ENCODE measurements at places on chromosomes 5 and 9.
A peak's percentile ranks its signal among the peaks of the same experiment; 100 is the strongest.

GRCh38 chr5:145324101-145324500 lies 511.0 kb downstream of the PRELID2 start:
- DNase-seq = no peak

- DNase-seq = peak; percentile 71
Observed at GRCh38 chr5:132439521-132440089, 51.0 kb downstream of the IRF1 start.

DNA sequence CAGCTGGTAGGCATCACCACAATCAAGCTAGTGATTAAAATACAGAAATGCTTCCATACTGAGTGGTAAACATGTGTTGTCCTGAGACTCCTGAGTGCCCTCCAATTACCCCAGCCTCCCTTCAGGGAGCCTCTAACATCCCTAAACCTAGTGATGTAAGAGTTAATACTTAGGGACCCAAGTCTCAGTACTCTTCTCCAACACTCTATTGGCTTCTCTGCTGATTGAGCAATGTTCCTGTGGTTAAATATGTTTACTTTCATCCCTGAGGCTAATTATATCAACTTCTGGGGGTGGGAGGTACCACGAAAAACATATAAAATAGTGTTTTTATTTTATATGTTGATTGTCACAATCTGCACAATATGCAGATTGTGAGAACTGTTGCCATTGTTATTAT lies 5.0 kb downstream of the GRXCR2 start:
- DNase-seq = no peak

- no peak for DNase-seq
Observed at GRCh38 chr5:135825373-135826220, 8.9 kb upstream of the SLC25A48 start.

- no peak for DNase-seq
Observed at GRCh38 chr5:147361441-147362175, 126.8 kb downstream of the STK32A start.

DNA sequence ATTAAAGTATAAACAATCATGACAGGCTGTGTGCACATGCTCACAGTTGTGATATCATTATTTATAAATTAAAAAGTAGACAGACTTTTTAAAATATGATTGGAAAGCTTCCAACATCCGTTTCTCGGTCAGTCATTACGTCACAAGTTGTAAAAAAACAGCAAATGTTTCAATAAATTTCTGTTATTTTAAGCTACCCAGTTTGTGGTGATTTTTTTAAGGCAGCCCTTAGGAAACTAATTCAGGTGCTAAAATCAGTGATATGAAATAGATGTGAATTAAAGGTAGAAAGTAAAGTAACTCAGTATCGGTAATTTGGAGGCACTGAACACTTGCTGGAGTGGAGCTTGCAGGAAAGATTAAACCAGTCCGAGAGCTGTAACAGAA lies 1.2 kb downstream of the CCNH start:
- DNase-seq = no peak

DNA sequence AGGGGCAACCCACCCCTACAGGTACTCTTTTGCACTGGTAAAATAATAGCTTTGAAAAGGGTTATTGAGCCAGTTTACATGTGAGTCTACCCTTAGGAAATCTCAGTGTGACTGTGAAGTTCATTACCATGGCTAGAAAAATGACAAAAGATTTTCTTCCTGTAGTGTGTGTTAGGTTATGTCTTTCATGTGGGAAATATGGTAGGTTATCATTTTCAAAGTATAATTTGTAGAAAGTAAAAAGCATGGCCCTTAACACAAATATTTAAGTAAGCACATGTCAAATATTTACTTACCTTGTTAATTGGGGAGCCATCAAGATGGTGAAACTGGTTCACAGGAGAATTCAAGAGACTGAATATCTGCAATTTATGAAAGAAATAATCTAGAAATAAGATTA lies 37.3 kb upstream of the PLPP1 start:
- no peak for DNase-seq

DNA sequence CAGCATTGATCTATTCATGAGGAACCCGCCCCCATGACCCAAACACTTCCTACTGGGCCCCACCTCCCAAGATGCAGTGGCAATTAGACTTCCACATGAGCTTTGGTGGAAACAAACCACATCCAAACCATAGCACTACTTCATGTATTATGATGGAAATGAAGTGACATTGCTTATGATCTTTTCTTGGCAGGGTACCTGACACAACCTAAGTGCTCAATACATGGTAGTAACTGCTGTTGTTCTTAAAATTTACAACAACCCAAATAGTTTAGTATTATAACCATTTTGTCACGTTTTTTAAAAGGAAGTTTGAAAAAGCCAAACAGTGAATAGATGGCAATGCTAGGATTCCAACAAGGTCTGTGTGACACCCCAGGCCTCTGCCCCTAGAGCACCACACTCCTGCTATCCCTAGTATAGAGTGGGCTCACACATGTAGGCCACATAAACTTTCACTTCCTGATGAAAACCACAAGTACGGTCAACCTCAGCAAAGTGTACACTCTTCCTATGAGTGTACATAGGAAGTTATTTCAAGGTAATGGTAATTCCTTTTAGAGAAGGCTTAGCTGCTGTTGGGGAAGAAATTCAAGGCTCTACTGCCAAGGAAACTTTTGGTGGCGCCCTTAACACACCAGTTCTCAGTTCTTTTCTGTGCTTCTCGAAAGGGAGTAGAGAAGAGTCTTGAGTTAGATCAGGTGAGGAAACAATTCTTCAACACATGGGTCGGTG lies 97.6 kb downstream of the ARSB start:
- no peak for DNase-seq

- no peak for DNase-seq
Observed at GRCh38 chr9:109739760-109740159, 40.2 kb upstream of the PALM2AKAP2 start.

DNA sequence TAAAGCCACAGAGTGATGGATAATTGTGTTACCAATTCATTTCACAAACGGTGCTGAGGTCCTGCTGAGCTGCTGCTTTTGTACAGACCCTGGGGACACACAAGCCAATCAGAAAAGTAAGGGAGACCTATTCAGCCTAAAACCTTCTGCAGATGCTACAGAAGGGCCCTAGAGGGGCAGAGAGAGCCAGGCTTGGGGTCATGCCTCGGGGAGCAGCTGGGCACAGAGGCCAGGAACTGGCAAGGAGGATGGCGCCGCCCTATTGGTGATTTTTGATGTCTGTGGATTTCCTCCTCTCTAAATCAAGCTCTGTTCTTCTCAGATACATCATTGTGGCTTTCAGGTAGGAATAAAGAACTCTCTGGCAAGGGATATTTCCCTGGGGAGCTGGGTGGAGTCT lies 181.9 kb downstream of the ZNF462 start:
- no peak for DNase-seq

GRCh38 chr5:73120222-73121118 lies at the start of gene TMEM171:
TSS of gene TMEM171 (plus strand) at chr5:73120575. CDS start at chr5:73123374, 2,799 bp downstream.
- no peak for DNase-seq

DNA sequence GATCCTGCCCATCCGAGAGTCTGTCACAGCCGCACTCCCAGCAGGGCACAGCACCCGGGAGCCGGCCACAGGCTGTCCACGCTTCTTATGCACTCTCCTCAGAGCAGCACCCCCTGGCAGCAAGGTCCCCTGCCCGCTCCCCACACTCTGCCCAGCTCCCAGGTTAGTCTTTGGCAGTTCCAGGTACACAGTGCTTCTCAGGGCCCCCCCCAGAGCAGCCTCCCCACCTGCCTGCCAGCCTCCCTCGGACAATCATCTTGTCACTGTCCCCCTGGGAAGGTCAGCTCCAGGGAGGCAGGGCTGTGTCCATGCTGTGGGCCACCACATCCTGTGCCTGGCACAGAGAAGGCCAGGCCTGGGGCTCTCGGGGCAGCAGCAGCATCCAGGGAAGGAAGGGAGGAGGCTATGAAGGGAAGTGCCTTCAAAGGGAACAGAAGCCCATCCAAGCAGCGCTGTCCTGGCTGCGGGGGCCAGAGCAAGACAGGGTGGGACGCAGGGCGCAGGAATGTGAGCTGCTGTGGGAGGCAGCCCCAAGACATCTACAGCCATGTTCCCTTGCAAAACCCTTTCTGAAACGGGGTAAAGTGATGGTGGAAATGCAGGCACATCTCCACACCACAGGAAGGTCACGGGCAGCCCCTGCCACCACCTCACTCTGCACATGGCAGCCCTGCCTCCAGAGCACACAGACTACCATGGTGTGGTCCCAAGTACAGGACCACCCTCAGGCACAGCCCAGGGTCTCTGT lies 68.6 kb upstream of the ADAMTS2 start:
- DNase-seq = no peak

DNA sequence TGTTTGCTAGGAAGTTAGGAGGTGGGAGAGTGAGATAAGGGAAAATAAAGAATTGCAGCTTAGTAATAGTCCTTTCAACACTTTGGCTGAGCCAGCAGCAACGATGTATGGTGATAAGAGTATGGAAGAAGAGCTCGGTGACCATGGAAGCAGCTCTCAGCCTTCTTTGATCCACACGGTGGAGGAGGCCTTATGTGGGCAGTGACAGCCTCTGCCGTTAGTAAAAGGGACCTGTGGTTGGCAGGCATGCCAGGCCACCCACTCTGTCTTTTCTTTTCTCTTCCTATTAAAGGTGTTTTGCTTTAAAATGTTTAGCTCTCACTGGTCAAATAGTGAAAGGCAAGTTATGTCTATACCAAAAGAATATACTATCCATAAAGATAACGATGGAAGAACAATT lies 7.7 kb downstream of the RGS7BP start:
- no peak for DNase-seq

- DNase-seq = no peak
Observed at GRCh38 chr9:21591221-21592062, 109.3 kb upstream of the IFNE start.

GRCh38 chr5:113199122-113199905 lies 222.7 kb downstream of the DCP2 start:
- DNase-seq = no peak

- no peak for DNase-seq
Observed at GRCh38 chr9:116480700-116481099, 206.4 kb upstream of the TRIM32 start.

- no peak for DNase-seq
Observed at GRCh38 chr5:180040287-180041214, 31.0 kb downstream of the RNF130 start.

DNA sequence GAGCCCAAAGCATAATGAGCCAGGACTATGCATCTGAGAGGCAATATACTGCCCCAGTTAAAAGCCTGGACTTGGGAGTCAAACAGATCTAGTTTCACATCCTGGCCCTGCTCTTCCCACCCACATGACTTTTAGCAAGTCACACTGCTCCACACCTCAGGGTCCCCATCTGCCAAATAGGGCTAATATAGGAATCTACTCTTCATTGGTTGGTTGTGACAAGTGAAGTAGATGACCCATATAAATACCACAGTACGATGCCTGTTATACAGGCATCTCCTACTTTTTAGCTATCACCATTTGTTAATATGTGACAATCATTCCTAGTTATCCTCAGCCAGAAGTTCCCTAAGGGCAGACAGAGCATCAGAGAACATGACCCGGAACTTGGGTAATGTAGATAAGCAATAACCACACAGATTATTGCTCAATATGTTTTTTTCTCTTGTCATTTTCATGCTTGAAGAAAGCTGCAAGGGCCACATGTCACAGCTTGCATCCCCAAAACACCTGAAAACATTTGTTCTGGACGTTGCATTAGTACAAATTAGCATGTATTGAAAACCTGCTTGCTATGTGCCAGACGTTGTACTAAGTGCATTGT lies 20.4 kb downstream of the ADAM19 start:
- DNase-seq = no peak

DNA sequence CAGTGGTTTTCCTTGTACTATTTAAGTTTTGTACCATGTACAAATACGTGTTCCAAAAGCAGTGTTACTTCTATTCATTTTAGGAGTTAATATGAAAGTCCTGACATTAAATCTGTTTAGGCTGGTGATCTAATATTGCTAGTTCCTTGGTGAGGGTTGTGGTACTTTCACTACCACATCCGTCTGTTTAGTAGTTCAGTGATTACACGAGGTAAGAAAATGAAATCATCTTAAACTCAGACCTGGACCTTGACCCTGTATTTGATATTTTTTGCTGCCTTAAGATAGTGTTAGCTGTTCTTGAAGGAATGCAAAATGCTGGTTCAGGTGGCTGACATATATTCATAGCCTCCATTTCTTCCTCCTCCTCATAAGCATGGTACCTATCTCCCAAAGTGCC lies 50.3 kb downstream of the MTAP start:
- DNase-seq = no peak

- DNase-seq = no peak
Observed at GRCh38 chr9:123324767-123325183, 31.2 kb upstream of the CRB2 start.

DNA sequence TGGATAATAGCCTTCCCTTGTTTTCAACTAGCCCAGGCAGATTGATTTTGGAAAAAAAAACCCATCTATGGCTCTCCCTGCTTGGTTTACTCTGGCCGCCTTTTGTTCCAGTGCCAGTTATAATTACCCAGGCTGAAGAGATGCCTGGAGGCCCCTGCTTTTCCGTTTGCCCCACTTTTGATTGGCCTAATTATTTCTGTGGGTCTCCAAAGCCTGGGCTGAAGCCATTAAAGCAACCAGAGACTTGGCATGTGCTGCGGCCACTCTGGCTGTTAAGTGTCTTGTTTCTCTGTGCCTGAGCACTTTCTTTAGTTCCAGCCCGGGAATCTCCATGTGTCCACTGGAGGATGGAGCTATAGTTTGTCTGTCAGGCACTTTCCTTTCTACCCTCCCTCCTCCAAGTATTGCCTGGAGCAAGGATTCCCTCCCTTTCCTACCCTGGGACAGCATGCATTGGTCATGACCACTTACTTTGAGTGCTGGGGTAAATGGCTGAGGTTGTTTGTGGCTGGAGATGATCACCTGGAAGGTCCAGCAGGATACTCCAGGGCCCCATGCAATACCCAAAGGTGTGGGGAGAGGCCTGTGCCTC lies 105.1 kb upstream of the CTSL start:
- no peak for DNase-seq

DNA sequence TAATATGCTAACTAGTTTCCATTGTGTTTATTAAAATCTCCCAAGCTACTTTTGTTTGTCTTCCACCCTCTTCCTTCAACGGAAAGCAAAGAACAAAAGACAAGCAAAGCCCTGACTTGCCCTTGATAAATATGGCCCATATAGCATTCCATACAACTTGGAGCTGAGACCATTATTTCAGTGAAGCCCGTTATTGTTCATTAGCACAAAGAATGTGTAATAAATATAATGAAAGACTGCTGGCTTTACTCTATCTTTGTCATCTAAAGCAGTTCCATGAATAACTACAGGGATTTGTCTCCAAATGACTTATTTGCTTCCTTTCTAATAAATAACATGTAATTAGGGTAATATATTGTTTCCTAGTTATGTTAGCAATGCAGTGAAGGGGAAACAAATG lies 270.7 kb upstream of the TLE4 start:
- no peak for DNase-seq

GRCh38 chr5:139710319-139711066 lies 62.3 kb downstream of the CXXC5 start:
- DNase-seq = peak; percentile 48

GRCh38 chr5:144328980-144329379 lies 158.3 kb downstream of the KCTD16 start:
- DNase-seq = no peak
